ENCODE measurements at places on chromosomes 7 and 10.

DNA sequence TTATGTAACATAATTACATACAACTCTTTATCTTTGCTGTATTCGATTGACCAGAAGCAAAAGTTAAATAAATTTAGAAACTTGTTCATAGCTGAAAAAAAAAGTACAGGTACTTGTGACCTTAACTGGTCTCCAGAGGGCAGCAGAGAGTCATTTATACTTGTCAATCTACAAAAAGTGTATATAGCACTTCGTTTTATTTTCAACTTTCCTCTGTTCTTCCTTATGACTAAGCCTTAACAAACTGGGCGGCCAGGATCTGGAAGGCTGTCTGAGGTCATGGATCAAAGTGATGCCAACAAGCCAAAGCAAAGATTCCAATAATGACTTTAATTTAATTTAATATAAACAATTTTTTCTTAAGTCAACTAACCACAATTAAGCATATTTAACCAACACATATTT lies 29.8 kb downstream of the C10orf67 start:
- no peak for DNase-seq

GRCh38 chr7:71429083-71429482 lies 297.1 kb downstream of the GALNT17 start:
- DNase-seq, result no peak

GRCh38 chr10:13859979-13860654 lies 273.4 kb downstream of the PRPF18 start:
- DNase-seq, result no peak

DNA sequence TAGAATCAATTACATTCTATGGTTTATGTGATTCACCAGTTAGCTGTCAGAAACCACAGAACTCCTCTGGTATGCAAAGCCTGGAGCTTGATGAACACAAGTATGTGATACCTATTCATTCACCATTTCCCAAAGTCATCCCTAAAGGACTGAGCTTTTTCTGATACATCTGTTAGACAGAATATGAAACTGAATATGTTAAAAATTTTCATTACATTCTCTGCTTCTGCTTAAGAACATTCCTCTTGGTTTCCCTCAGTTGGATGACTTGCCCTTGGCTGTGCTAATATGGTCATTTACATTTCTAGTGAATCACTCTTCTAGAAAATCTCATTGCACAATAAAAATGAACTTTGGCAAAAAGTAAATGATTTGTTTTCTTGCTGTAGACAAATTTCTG lies 10.8 kb upstream of the PON1 start:
- DNase-seq, result no peak

DNA sequence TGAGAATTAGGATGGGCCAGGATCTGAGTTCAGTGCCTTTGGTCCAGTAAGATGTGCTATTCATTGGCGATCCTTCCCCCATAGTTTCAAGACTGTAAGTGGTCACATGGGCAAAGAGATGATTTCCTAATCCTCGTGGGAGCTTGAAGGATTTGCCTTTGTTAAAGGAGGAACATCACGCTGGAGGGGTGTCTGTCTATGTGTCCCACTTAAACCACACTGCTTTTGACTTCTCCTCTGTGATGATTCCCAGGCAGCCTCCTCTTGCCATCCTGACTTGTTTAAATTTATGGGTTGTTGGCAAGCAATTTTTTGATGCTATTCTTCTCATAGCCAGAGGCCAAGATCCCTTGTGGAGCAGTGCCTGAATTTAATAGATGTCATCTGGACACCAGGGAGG lies 154.0 kb downstream of the TCF7L2 start:
- no peak for DNase-seq

- DNase-seq, result no peak
Measured at GRCh38 chr10:18619016-18619415, 32.4 kb downstream of the NSUN6 start.

All from activated T-helper 1 cell treated with anti-CD3 and anti-CD28 coated beads, Interleukin-2, amount 50 U/mL, for 16 hours (primary cell).